K562 (cell line): ENCODE measurements at places on chromosomes 7 and 10. TPM values are rescaled to one million over a fixed set of nuclear protein-coding genes. Genes with fewer than 3 reads are reported as not detected.

The ICA1 gene
- 17.8 and 18.5 TPM in 2 replicates for total RNA-seq

The ERVW-1 gene
- not detected in 2 replicates for total RNA-seq

DNA sequence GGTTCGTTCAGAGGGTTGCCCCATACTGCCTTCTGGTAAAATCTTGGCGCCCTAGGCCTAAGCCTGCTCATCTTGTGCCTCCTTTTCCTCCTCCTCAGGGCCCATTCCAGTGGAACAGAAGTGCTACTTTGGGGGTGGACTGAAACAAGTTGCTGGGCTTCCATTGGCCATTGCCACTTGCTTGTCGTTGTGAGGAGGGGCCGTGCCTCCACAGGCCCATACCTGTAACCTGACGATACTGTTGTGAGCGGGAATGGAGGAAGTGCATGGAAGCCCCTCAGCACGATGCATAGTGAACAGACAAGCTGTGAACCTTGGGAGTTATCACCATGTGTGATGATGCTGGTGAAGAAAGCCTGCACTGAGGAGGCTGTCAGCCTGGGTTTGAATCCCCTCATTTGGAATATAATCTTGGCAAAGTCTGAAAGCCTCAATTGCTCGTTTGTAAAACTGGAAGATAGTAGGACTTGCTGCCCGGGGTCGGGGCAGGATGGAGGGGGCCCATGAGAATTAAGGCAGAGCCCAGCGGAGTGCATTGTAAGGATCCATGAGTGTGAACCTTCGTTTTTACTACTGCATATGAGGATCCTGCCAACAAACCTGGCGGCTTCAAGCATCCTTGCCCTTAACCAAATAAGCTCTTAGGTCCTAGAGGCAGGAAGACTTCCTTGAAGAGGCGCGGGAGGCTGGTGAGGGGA, 671 bp upstream of the PAPSS2 start:
- DNase-seq = no peak

DNA sequence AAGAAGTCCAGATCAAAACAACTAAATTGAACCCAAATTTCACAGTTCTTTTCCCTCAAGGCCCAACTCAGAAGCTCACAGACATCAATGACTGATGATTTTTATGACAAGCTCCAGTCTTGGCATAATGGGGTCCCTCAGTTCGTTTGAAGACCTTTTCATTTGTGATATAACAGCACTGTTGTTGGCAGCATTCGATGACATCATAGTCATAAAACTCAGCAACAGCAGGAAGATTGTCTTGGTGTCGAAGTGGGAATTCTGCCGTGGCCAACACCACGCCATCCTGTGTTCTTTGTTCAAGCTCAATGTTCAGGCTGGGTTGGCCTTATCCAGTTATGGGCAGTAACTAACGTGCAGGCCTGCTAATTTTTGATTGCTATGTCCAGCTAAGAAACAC, 261.7 kb downstream of the C7orf25 start:
- DNase-seq = no peak

GRCh38 chr10:37495415-37495814, 362.0 kb downstream of the ZNF248 start:
- no peak for DNase-seq

DNA sequence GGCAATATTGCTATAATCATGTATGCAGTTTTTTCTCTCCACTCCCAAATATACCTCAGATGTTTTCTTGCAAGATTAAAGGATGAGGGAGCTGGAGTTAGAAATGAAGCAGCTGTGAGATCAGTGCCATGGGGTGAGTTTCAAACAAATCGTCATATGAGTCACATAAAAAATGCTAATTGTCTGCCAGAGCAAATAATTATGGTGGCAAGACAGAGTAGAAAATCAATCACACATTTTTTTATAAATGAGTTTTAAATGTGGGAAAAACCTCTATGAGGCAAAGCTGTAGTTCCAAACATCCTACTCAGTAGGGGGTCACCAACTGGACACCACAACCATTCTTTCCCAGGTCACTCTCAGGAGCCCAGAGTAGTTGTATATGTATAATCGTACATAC, 55.3 kb downstream of the CH25H start:
- no peak for DNase-seq

DNA sequence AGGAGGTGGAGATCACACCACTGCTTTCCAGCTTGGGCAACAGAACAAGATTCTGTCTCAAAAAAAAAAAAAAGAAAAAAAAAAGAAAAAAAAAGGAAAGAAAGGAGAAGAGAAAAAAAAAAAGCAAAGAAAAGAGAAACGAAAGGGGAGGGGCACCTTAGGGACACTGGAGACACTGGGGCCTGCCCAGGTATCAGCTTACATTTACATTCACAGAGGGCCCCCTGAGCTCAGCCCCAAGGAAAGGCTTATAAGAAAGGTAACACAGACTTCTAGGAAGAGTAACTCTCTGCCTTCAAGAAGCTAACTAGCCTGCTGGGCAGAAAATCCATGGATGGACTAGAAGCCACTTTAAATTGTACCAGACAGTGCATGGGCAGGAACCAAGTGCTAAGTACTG, 108.8 kb downstream of the NPY start:
- DNase-seq = no peak

The GRM8 gene
- 0.13 TPM in 1 of 2 replicates, not detected in the other for total RNA-seq

DNA sequence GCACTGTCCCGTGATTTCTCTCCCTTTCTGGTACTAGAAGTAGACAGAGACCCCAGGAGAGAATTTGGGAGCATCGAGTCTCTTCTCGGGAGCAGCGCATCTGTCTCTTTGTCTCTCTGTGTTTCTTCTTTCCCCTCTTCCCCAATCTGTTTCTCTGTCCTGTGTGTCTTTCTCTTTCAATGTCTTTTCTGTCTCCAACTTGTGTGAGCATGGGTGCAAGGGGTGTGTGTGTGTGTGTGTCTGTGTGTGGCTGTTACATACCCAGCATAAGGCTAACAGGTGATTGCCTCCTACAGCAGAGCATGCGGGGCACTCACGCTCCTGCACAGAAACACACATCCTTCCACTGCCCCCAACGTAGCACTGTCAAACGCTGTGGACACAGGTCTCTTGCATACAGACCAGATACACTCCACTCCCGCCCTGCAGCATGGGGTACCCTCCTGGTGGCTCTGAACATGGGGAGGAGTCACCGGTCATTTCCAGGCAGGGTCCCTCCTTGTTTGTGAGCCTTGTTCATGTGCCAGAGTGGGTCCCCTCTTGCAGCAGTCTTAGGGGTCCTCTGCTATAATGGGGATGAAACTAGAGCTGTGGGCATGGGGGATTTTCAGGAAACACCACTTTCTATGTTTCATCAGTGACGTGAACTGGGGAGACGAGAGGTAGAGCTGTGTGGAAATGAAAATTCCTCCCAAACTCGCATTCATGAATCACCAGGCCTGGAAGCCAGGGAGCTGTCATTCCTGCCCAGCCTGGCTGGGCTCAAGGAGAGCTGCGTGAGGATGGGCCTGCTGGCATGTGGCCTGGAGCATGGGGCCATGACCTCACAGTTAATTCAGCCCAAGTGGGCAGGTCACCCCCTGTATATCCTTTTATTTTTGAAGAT, 980 bp downstream of the ADAMTS14 start:
- peak; percentile 68 for DNase-seq

The MMD2 gene
- total RNA-seq = not detected in 2 replicates

GRCh38 chr10:110501142-110501937, 3.6 kb downstream of the DUSP5 start:
- DNase-seq = peak; percentile 84

DNA sequence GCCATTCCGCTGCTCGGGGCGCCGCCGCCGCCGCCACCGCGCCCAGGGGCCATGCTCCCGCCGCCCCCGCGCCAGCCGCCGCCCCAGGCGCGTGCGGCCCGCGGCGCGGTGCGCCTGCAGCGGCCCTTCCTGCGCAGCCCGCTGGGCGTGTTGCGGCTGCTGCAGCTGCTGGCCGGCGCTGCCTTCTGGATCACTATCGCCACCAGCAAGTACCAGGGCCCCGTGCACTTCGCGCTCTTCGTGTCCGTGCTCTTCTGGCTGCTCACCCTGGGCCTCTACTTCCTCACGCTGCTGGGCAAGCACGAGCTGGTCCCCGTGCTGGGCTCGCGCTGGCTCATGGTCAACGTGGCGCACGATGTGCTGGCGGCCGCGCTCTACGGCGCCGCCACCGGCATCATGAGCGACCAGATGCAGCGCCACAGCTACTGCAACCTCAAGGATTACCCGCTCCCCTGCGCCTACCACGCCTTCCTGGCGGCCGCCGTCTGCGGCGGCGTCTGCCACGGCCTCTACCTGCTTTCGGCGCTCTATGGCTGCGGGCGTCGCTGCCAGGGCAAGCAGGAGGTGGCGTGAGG, 383 bp downstream of the MARVELD1 start:
- DNase-seq = peak; percentile 72

GRCh38 chr10:3747984-3748383, 37.0 kb downstream of the KLF6 start:
- no peak for DNase-seq

DNA sequence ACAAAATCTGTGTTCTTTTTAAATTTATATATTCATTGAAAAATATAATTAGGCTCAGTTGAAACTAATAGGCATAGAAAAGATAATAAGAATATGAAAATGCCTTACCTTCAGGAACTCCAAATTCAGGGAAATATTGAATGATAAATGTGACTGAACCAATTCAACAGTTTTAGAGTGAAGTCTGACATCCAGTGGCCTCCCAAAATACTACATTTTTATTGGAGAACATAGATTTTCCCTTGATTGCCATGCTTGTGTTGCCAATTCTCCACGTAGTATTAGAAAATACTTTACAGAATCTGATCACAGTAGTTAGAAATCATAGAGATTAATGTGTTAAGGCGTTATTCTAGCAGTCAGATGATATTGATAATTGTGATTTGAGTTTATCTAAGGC, 1246.7 kb downstream of the GATA3 start:
- DNase-seq = no peak

GRCh38 chr7:988426-988911, 5.5 kb downstream of the CYP2W1 start:
- peak; percentile 32 for DNase-seq

The NKX1-2 gene
- total RNA-seq = 0.04 TPM in 1 of 2 replicates, not detected in the other

- DNase-seq = no peak
Observed at GRCh38 chr7:142009187-142009586, 13.5 kb downstream of the MGAM start.

The C10orf53 gene
- not detected in 2 replicates for total RNA-seq

DNA sequence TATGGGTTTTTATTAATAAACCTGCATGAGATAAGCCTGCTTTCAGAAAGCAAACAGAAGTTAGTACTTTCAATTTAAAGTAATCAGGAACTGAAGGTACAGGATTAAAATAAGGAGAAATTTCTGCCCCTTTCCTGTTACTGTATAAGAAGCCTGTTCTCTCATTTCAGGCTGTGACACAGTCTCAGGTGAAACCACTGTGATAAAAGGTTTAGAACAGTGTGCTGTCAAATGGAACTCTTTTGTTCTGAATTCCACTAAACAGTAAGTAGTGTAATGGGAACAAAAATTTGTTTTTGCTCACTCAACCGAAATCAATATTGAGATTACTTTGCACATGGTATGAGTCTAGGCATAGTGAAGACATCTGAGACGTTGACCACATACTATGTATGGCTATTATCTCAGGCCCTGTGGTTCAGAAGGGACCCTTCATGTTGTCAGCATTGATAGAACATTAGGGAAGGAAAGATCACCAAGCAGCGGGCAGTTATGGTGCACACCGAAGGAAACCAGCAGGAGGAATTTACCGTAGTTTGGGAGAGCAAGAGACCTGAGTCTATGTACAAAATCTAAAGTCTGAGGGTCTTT, 14.9 kb downstream of the HEPACAM2 start:
- DNase-seq = no peak

DNA sequence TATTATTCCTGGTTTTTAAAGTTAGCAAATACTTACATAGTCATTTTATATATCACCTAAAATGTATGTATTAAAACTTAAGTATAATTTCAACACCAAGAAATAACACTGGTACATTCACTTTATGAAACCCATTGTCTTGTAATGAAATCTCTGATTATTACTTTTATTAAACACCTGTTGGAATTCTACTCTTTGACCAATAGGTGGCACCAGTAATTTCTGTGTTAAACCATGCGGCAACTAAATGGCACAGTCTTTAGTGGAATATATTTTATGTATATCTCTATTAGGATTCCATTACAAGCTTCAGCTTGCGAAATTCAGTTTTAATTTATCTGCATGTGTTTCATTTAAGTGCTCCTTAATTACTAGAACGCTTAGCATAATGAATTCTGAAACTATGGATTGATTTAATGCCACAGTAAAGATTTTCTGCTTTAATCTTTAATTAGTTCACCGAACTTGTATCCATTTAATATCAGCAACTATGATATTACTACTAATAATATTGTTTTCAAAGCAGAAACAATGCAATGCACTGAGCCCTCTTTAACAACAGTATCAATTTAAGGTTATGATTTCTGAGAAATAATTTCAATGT, 181.3 kb downstream of the MAGI2 start:
- DNase-seq = peak; percentile 22

GRCh38 chr10:131928248-131929095, 27.7 kb downstream of the PPP2R2D start:
- DNase-seq = no peak

The CYP26C1 gene
- total RNA-seq = 0.07 and 0.16 TPM in 2 replicates

GRCh38 chr7:46999866-47000265, 582.0 kb downstream of the TNS3 start:
- DNase-seq = no peak

DNA sequence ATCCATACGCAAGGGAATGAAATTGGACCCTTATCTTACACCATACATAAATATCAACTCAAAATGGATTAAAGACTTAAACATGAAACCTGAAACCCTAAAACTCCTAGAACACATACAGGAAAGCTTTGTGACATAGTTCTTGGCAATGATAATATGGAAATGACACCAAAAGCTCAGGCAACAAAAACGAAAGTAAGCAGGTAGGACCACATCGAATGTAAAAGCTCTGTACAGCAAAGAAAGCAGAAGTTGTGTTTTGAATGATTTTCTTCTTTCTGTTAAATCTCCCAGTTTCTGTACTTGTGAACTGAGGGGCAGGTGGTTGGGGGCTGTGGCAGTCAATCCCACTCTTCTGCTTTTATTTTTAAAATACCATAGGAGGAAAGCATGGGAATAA, 368.4 kb upstream of the PODXL start:
- no peak for DNase-seq
